Spleen (tissue), 13 donors: ENCODE measurements at places on chromosomes 2 and 18.

DNA sequence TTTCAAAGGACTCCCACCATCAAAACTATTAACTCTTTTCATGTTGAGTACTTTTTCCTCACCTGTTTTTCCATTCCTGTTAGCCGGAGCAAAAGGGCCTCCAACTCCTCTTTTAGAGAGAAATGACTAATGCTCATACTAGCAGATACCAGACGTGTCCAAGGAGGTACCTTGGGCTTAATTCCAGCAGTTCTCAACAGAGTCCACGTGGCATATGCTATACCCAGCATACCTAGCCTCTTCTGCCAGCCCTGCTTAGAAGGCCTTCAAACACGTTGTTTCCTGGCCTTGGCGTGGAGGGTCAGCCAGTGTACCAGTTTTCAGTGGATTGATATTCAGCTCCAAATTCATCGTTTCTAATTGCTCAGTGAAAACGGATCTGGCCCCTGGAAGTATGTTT, 123.9 kb downstream of the MGAT5 start:
- DNase-seq = no peak

DNA sequence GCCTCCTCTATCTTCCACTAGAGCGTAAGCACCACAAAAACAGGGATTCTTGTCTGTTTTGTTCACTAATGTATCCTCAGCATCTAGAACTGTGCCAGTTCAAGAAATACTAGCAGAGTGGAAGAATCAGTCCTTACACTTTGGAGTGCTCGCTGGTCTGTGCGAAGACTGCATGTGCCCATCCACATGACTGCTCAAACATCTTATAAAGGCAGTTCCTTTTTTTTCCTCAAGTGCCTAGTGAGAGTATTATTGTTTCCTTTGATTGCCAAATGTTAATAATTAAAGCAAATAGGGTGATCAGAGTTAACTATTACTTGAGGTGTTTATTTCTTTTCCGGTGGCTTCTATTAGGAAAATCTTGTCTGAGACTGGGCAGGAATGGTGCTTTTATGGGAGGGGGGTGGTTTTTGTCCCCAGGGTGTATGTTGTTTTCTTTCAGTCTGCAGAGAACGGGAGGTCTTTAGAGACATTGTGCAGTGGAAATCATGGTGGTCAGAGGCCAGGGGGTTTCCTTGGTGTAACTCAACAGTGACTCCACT, 45.6 kb upstream of the ITGB6 start:
- DNase-seq = no peak

GRCh38 chr2:238158509-238159070, at the start of gene ERFE:
Gene ERFE, plus strand, starts transcription at chr2:238158970. Its CDS starts 38 bp downstream, at chr2:238159008.
- DNase-seq = peak; percentile 84

DNA sequence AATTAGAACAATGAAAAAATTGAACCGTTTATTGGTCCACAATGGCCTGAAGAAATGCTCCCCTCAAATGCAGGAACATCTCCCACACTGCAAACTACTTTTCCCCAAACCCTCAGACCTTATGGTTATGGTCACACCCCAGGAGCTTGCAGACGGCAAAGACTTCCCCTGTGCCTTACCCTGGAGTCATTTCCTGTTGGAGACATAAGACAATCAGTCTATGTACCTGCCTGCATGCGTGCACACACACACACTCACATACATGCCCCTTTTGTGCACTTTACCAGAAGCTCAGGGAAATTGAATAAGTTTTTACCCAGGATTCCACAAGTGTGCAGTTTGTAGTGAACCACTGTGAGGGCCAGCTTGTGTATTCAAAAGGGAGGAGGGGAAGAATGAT, 281.9 kb upstream of the CELF4 start:
- DNase-seq = no peak

GRCh38 chr2:177053038-177053437, 159.6 kb upstream of the HNRNPA3 start:
- DNase-seq = no peak

- DNase-seq = no peak
Measured at GRCh38 chr2:169716938-169717690, 16.5 kb upstream of the KLHL23 start.

- no peak for DNase-seq
Measured at GRCh38 chr2:105442056-105442455, 43.2 kb upstream of the FHL2 start.

GRCh38 chr2:230671117-230671516, 41.5 kb upstream of the CAB39 start:
- no peak for DNase-seq

DNA sequence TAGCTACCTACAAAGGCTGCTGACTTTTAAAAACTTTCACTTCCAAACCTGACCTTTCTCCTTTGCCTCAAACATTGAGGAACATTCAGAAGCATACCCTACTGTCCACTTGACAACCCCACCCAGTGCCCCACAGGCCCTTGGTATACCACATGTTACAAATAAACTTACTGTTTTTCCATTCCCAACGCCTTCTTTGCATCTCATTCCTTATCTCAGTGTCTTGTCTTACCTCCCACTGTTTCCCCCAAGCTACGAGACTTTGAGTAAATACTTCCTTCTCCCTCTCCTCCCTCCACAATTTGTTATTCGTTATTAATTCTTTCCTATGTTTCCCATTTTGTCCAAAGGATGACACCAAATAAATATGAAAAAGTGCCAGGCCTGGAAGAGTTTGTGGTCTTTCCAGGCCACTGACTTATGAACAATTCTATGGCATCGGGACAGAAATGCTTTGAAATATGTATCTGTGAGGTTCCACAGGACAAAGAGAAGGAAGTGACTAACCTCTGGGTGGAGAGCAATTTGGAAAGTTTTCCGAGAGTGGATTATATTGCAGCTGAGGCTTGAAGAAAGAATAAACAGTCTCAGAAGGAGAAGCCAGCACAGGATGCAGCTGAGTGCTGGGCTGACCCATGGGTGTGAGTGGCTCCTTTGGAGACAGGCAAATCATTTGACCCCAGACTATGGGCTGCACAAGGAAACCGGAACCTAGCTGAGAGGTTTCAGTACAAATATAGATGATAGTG, 409.0 kb downstream of the LPIN1 start:
- DNase-seq = no peak

- DNase-seq = no peak
Measured at GRCh38 chr2:98177286-98177685, 90.3 kb downstream of the VWA3B start.

GRCh38 chr2:45588158-45588829, 22.8 kb downstream of the SRBD1 start:
- no peak for DNase-seq

GRCh38 chr2:190088917-190089316, 26.4 kb upstream of the MSTN start:
- no peak for DNase-seq

- DNase-seq = no peak
Measured at GRCh38 chr18:31511098-31511497, 13.1 kb downstream of the DSG2 start.

DNA sequence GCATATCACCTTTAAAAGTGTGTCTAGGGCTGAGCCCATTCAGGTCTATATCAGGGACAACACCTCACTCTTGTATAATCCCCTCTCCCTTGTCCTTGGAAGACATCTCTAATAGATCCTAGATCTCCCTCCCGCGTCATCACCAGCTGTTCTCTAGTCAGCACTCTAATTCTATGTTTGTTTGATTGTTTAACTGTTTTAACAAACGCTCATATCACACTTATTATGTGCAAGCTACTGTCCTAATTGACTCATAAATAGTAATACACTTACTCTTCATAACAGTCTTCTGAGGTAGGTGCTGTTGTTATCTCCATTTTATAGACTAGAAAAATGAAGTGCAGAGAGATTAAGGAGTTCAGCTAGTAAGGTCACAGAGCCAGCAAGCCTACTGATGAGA, 1.6 kb upstream of the ERMN start:
- DNase-seq = no peak

GRCh38 chr2:218970894-218971293, 11.4 kb downstream of the CDK5R2 start:
- peak; percentile 39 for DNase-seq

- DNase-seq = no peak
Measured at GRCh38 chr2:232527905-232528470, 2.0 kb downstream of the CHRND start.

DNA sequence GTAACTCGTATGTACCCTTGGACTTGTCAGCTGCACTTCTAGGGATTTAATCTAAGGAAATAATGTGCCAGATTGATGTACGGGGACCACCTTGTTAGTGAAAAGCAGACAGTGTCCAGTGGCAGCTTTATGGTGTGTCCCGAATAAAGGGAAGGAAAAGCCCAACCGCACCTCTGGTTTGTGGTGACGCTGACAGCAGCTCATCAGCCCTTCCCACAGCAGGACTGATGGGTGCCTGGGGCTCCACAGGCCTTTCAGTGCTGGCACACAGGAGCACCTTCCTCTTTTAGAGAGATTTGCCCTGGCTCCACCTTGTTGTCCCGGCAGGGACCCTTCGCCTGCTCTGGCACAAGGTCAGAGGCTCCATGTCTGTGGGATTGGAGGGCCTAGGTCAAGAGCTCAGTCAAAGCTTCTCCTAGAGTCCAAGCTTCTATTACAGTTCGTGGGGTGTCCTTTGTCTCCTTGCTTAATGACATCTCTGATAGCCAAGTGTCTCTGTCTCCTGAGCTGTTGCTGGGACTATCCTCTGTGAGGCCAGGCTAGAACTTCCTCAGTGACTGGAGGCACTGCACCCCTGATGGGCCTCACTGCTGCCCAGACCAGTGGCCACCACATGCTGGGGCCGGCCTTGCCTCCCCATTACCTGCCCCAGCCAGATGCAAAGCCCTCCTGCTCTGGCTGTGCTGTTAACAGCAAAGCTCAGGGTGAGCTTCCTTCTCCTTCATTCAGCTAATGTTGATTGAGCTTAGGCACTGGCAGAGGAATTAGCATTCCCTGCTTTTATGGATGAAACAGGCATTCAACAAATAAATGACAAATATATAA, 33.0 kb upstream of the SCLY start:
- no peak for DNase-seq

GRCh38 chr2:71888751-71889445, 258.8 kb downstream of the CYP26B1 start:
- DNase-seq = no peak

GRCh38 chr2:218047536-218048225, 21.4 kb upstream of the RUFY4 start:
- DNase-seq = no peak

- DNase-seq = no peak
Measured at GRCh38 chr2:218223046-218223445, 6.1 kb downstream of the ARPC2 start.

DNA sequence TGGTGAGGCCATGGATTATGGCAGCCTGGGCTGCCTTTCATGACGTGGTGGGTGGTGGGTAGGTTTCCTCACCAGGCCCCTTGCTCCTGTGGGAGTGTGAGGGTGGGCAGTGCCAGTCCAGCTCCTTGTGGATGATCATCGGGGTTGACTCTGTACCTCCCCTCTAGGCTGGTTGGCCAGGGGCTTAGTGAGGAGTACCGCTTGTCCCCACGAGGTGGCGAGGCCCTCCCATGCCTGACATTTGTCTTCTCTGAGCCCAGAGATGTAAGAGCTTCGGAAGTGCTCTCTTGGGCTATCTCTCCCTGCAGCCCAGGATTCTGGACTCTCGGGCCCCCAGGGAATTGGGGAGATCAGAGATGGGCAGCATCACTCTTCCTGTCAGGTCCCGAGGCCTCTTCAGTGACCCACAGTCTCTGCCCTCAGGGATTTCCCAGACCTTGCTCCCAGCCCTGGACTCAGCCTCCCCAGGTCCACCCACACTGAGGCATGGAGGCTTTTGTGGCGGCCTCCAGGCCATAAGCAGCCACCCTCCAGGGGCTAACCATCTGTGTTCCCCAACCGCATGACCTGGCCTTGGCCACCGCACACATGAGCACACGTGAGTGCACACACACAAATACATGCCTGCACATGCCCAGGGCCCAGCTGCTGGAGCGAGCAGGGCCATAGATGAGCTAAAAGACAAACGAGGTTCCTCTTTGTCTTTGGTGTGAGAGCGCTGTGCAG, 6.5 kb downstream of the SPR start:
- no peak for DNase-seq

DNA sequence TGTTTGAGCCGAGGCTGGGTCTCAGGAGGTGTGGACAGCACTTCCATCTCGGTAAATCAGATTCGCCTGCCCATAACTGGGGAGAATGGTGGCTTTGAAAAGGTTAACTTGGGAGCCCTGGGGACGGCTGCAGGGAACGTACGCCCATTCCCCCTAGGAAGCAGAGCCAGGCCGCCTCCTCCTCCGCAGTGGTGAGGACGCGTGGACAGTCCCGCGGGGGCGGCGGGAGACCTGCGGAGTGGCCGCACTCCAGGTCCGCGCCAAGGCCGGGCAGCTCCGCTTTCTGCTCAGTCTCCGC, 845 bp upstream of the MYCN start:
- peak; percentile 85 for DNase-seq

DNA sequence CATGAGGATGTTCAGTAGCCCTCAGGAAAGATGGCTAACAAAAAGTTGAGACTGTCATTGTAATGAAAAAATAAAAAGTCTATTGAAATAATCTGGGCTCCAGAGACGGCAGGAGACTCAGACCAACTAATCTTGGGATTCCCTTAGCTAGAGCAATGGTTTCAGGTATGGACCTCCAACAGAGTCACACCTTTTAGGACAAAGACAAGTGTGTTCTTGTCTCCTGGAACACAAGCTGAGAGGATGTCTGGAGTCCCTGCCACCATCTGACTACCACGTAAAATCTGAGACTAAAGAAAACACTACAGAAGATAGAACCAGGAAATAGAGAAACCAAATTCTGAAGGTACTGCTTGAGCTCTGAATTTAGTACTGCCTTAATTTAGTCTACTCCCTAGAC, 103.3 kb upstream of the RBBP8 start:
- DNase-seq = no peak

DNA sequence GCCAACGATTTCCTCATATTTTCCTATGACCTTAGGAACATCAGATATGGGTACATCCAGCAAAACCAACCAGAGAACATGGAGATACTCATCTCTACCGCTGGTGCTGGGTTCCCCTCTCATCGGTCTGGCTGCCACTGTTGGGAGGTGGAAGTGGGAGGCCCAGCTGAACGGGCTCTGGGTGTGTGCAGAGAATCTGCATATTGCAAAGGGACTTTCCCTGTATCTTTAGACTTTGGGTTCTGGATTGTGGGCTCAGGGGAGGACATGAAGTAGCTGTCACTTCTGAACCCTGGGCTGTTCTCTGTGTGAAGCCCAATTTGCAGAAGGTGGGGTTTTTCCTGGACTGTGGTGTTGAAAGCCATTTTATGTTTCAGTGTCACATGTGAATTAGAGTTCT, 30.0 kb downstream of the RAPGEF4 start:
- DNase-seq = no peak

DNA sequence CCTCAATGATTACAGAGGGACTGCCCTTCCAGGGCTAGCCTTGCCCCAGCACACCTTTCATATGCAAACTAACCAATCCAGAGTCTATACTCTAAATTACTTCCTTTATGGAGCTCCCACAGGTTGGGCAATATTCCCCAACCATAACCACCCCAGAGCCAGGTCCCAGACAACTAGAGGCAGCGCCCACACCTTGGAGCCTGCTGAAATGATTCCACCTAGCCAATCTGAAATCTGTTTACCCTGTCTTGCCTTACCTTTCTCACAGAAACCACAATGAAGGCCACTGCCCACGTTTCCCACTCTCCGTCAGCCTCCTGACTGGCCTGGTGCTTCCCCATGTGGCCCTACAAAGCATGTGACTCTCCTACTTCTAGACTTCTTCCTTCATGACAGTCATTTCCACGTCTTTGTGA, 62.0 kb downstream of the REEP1 start:
- DNase-seq = no peak

GRCh38 chr2:161780881-161781280, 156.7 kb downstream of the SLC4A10 start:
- no peak for DNase-seq

- no peak for DNase-seq
Measured at GRCh38 chr2:128290356-128290755, 28.3 kb downstream of the HS6ST1 start.
